ENCODE measurements at places on chromosomes 5 and 9.

- DNase-seq, result no peak
These were observed 21.1 kb downstream of the GFPT2 start for GRCh38 chr5:180332051-180332517.

DNA sequence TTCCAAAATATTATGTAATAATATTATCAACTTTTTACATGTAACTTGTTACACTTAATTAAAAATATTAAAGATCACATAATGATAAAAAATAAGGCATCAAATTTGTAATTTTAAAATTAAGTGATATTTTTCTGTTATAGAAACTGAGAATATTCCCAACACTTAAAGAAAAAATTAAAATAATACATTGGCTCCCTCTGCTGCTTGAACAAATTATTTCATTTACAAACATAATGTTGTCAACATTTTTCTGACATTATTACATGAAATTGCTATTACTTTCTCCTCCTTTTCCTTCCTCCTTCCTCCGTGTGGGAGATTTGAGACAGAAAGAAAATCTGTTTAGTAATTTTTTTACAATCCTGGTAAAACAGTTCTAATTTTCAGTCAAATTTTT, 42.3 kb downstream of the RNF180 start:
- no peak for DNase-seq

DNA sequence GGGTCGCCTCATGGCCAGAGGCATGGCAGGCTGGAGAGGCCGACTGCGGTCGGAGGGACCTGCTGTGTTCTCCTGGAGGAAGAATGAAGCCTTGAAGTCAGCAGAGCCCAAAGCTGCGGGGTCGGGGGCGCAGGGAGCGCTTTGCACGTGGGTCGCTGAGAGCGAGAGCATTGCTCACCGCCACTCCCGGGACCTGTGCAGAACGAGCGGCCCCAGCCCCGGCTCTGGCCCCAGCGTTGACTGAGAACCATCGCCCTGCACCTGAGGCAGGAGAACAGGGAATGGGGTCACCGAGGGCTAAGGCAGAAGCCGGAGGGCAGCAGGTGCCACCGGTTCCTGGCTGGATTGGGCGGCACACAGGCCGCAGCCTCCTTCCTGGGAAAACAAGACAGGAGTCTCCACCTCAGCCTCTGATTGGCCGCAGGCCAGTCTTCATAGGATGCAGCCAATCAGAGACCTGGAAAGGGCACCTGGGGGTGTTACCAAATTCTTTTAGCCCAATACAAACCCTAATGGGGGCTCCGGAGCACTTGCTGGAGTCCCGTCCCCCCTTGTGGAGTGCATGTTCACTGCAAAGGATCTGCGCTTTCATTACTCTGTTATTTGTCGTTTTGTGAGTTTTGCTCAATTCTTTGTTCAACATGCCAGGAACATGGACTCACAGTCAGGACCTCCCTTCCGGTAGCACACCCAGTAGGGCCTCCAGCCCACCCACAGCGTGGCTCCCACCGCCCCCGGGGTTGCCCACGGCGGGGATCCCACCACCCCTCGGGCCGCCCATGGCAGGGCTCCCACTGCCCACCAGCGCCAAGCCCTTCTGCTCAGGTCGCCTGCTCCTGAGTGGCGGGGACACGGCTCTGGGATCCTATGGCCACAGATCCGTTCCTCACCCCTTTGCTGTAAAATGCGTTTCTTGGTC, 24.7 kb upstream of the SLC6A19 start:
- DNase-seq, result no peak

DNA sequence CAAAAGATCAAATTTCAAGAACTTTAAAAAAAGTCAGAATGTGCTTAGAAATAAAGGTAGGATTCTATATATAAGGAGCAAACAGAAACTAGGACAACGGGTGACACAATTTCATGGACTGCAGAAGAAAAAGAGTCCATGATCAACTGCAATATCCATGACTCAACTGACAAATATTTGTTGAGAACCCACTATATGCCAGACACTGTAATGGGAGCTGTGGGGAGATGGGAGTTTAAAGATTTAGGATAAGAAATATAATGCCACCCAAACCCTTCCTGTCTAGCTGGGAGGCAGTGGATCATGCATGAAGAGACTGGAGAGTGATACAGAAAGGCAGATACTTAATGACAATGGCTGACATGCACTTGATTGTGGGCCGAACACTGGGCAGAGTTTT, 27.6 kb upstream of the CCDC112 start:
- no peak for DNase-seq

DNA sequence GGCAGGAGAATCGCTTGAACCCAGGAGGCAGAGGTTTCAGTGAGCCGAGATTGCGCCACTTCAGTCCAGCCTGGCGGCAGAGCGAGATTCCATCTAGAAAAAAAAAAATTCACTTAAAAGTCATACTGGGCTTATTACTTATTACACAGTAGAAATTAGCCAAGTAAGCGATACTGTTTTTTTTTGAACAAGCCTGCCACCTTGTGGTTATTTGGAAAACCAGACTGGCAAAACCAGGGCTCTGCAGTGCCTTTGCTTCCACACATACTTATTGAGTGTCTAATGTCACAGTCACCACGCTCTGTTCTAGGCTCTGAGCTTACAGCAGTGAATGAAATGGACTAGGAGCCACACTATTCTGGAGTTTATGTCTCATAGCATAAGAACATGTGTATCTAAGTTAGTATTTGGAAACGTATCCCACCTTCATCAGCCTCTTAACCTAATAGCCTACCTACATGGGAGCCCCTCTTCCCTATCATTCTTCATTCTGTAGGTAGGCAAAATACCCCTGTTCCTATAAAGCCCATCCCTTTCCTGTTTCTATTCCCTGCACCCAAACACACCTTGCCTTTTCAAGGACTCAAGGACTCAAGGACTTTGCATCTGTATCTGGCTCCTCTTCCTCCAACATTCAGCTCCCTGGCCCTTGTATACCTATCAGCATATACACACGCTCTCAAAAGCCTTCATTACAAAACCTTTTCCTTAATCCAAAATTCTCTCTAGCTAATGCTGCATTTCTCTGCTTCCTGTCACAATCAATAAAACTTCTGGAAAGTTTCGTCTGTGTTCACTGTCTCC, 13.9 kb upstream of the BASP1 start:
- no peak for DNase-seq

GRCh38 chr5:138603249-138603920, 28.2 kb upstream of the HSPA9 start:
- DNase-seq, result no peak

GRCh38 chr9:88871669-88872068, 119.6 kb upstream of the S1PR3 start:
- no peak for DNase-seq

DNA sequence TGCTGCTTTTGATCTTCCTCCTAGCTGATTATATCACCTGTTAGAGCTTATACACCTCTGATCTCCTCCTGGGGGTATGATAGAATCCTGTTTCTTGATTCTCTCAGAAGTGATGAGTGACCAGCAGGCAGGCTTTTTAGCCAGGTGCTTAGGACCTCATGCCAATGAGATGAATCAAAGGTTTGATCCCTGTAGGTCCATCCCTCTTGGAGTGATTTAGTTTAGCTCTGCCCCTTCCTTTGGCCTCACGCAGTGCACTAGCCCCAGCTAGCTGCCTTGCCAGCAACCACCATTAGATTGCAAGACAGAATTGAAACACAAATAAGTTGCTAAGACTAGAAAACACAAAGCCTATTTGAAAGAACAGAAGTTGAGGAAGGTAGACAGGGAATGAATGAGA, 84.4 kb downstream of the ZSWIM6 start:
- no peak for DNase-seq

GRCh38 chr5:72245546-72245945, 74.5 kb downstream of the MRPS27 start:
- DNase-seq, result no peak

GRCh38 chr5:54852007-54852406, 133.4 kb downstream of the ESM1 start:
- DNase-seq, result no peak

DNA sequence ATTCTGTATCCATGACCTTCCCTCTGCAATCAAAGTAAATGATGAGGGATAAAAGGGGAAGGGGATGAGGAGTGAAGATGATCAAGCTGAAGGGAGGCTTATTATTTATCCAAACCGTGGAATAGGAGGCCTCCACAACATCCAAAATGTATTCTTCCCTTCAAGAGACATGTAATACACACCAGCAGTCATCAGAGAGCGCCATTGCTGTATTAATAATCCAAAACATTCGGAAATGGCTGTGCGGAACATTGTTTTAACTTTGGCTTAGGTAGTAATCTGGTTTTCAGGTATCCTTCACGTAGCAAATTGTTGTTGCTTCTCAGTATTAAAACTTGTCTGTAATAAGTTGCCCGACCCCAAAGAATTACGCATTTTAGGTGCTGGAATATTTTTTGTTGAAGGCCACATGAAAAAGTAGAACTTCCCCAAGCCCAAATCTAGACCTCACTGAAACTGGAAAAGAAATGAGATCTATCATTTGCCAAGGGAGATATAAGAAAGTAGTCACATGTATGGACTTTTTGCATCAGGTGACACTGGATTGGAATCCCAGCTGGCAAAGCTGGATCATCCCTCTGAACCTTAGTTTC, 2.6 kb upstream of the BOD1 start:
- no peak for DNase-seq

GRCh38 chr5:151863566-151863965, 61.1 kb downstream of the GLRA1 start:
- DNase-seq, result no peak

GRCh38 chr9:134195558-134195957, 31.2 kb upstream of the RNU6ATAC start:
- no peak for DNase-seq

GRCh38 chr5:122576256-122577016, 198.4 kb upstream of the SNX2 start:
- no peak for DNase-seq

GRCh38 chr5:2534251-2534650, 217.2 kb downstream of the IRX2 start:
- DNase-seq, result no peak

DNA sequence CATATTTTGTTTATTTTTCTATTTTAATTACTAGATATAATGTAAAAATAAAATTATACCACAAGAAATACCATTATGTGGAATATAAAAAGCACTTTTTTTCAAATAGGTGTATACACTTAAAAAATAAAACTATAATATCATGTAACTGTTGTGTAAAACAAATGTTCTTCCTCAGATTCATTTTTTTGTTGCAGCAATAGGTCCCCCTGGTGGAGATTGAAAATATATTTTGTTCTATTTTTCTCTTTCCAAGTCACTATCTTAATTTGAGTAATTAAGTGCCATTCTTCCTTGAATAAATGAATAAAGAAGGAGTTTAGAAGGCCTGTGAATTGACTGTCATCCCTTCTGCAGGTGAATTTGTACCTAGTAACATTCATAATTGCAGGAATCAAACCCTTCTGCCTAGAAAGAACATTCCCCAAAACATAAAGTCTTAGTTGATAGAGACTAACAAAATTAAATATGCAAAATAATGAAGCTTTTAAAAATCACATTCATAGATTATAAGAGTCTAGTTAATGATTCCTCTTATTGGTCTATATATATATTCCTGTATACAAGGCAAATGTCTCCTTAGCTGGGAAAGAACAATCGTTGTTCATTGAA, 23.4 kb downstream of the CETN3 start:
- no peak for DNase-seq

DNA sequence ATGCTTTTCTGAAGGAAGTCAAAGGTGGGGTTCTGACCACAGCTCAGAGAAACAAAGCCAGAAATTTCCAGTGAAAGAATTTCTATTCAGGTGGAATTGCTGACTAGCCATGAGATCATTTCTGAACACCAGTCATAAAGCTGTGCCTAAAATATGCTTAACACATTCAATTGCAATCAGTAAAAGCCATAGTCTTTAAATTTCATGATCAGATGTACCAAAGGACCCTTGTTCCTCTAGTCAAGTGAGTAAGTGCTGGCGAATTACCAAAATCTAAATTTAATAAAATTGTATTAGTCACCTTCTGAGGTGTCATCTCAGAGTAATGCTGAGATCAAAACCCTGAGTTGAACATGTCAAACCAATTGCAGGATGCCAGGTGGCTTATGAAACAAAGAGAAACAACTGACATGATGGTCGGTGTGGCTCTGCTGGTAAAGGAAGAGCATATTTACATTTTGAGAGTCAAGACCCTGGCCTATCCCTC, 334.2 kb upstream of the CCNH start:
- no peak for DNase-seq

DNA sequence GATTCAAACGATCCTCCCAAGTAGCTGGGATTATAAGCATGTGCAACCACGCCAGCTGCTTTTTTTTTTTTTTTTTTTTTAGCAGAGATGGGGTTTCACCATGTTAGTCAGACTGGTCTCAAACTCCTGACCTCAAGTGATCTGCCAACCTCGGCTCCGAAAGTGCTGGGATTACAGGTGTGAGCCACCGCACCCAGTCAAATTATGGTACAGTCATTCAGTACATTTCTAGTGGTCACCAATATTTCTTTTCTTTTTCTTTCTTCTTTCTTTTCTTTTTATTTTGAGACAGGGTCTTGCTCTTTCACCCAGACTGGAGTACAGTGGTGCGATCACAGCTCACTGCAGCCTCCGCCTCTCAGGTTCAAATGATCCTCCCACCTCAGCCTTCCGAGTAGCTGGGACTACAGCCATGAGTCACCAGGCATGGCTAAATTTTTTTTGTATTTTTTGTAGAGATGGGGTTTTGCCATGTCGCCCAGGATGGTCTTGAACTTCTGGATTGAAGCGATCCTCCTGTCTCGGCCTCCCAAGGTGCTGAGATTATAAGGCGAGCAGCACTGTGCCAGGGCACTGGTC, 25.4 kb upstream of the DCP2 start:
- no peak for DNase-seq

- DNase-seq, result no peak
These were observed 72.4 kb upstream of the GNAQ start for GRCh38 chr9:78103971-78104433.

DNA sequence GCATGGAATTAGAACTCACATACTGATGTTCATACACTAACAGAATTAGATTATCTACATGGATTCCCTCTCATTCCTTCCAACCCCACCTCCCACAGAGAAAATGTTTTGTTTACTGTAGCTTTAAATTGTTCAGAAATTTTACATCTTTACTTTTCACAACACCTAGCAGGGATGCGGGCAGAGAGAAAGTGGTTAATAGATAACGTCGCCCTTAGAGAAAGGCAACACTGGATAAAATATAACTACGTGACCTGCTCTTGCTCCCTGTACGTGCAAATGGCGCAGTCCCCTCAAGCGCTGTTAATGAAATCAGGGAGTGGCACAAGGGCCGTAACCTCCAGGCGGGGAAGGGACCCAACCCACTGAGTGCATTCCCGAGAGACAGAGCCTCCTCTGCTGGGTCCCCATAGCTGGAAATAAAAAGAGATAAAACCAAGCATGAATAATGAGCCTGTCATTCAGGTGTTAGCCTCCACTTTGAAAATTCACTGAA, 125.3 kb upstream of the DAPK1 start:
- DNase-seq, result no peak

- no peak for DNase-seq
These were observed 55.1 kb downstream of the ADAMTS6 start for GRCh38 chr5:65426656-65427055.

GRCh38 chr5:168022446-168023169, 268.8 kb upstream of the WWC1 start:
- DNase-seq, result no peak

GRCh38 chr9:3118081-3118480, 274.2 kb upstream of the PUM3 start:
- DNase-seq, result no peak

Measured in effector memory CD4-positive, alpha-beta T cell (primary cell).